ENCODE measurements at places on chromosomes 2 and 18.

DNA sequence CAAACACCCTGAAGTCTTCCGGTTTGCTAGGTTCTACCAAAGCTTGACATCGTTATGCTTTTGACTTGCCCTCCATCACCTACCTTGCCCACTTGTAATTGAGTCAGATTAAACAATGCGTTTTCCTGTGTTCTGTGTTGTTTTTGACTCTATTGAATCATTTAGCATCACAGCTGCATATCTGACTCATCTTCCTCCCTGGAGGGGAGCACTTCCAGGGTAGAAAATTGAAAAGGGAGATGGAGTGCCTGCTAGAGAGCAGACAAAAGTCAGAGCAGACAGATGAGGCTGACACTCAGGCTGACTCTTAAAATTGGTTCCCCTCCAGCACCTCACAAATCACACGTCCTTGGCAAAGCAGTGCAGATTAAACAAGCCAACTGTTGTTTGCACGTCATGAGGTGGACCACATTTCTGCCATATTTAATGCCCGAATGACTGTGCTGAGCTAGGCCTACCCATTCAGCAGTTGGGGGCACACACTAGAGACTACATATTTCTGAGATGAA is 2.2 kb downstream of the MPP4 start:
- DNase-seq = no peak

GRCh38 chr18:42087876-42088275 is 132.8 kb downstream of the PIK3C3 start:
- DNase-seq = no peak

DNA sequence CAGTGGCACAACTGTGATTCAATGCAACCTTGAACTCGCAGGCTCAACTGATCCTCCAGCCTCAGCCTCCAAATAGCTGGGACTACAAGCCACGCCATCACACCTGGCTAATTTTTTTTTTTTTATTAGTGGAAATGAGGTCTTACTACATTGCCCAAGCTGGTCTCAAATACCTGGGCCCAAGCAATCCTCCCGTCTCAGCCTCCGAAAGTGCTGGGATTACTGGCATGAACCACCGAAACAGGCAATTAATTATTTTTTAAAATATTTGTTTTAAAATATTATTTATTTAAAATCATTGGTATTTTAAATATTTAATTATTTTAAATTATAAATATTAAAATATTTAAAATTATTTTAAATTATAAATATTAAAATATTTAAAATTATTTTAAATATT is 24.5 kb downstream of the SRBD1 start:
- DNase-seq = no peak

DNA sequence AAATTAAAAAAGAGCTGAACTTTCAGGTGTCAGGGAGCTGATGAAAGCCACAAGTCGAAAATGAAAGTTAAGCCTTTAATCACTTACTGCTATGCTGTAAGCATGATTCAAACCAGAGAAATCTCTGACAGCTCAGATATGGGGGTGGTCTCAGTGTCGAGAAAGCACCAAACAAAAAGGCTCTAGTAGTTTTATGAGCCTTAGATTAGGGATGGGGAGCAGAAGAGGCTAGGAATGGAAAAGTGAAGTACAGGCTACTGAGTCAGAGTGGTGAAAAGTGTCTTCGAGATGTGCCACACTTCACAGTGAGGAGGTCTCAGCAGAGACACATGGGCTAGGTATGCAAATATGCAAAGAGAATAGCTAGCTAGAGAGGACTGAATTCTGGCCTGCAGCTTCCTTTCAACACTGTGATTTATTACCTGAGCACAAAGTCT is 482.2 kb downstream of the SPAG16 start:
- DNase-seq = no peak

DNA sequence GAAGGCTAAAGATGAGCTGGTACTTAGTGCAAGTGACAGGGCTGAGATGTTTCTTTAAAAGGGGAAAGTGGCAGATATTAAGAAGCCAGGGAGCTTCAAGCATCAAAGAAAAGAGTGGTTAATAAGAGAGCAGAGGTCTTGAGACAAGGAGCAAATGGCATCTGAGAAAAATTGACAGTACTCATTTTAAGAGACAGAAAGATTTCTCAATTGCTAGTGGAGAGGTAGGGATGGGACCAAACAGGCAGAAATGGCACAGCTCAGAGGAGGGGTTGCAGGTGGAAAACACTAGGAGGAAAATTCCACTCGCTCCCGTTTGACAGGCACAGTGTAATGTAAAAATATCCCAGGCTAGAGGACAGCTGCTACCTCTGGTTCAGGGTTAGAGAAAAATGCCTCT is 593.4 kb upstream of the LRATD1 start:
- DNase-seq = no peak

DNA sequence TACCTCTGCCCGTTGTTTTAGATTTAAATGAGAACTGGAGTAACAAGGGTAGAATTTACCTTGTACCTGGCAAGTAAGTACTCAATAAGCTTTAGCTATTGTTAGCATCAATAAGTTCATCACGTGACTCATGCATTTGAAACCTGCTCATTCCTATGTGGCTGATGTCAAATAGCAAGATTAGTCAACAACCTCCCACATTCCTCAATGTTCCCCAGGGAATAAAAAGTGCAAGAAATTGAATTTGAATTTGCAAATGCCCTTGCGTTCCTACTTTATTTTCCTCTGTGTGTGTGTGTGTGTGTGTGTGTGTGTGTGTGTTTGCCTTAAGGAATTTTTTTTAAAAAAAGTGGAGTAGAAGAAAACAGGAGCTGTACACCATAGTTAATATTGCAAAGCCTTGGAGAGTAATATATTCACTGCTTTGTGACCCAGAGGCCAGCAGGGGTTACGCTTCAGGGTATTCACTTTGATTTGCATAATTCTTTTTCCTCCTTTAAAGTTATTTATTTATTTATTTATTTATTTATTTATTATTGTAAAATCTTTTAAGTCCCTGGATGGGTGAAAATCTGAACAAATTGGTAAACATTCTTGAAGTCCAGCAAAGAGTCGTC is 43.9 kb upstream of the DNAH7 start:
- DNase-seq = no peak

DNA sequence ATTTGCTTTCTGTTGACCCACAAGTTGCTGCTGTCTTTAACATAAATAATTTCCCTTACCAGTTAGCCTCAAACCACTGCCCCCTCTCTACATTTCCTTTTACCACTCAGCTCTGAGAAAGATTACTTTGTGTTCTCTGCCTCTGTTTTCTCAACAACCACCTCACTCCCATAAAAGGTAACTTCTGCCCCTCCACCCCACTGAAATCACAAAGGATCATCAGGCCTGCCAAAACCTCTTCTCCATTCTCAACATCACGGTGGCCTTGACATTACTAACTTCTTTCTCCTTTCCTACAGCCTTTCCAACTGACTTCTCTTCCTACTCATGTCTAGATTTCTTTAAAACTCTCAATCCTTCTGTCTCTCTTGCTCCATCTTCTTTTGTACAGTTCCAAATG is 10.1 kb downstream of the ACADL start:
- no peak for DNase-seq

- no peak for DNase-seq
Observed at GRCh38 chr2:53765767-53766166, 1.8 kb upstream of the CHAC2 start.

GRCh38 chr18:61064911-61065310 is 268.3 kb upstream of the CDH20 start:
- DNase-seq = no peak

GRCh38 chr2:65754219-65754618 is 321.8 kb upstream of the SPRED2 start:
- DNase-seq = no peak

DNA sequence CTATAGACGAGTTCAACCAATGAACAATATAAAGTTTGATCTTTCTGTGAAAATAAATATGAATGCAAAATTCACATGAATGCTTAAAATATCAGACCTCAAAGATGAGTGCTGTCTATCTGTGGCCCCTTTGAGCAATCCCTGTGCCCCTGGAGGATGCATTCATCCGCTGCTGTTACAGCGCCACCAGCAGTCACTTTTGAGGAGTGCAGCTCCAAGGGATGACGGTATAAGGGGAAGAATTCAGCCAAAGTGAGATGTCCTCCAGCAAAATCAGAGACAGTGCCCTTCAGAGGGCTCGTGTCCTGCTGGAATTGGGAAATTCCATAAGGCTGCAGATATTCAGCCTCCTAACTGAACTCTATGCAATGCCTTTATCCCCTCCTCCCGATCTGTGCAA is 12.0 kb upstream of the CHRNA1 start:
- no peak for DNase-seq

- DNase-seq = no peak
Observed at GRCh38 chr2:181911830-181912229, 20.3 kb downstream of the ITPRID2 start.

- DNase-seq = no peak
Observed at GRCh38 chr2:97967931-97968627, 27.7 kb downstream of the TMEM131 start.

GRCh38 chr2:39625193-39625926 is 40.4 kb upstream of the TMEM178A start:
- no peak for DNase-seq

GRCh38 chr18:2147476-2148230 is 423.7 kb downstream of the METTL4 start:
- DNase-seq = no peak

- DNase-seq = no peak
Observed at GRCh38 chr2:63822478-63822877, 19.2 kb upstream of the UGP2 start.

DNA sequence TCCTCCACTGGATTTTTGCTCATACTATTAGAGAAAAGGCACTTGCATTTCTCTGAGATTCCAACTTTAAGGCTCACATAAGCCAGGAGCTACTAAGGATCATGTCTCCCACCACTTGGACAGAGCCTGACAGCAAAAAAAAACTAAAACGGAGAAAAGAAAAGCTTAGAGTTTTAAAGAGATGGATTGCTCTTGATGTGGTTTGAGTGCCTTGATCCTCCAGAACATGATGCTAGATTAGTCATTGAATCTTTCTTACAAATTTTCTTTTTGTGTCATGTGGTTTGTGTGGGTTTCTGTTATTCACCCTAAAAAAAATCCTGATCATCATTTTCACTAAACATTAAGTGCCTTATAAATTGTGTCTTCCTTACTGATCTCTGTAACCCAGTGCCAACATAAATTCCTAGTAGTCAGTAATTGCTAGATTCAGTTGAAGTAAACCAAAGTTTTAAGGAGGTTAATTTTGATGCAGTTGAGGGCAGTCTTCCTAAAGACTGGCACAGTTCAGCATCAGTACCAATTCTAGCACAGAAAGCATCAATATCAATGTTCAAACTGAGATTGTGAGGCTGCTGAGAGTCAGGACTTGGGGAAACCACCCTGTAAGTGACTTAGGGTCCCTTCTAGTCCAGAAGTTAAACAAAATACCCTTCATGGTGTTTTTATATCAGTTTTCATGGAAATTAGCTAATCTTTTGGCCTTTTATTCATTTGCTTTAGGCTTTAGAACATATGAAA is 206.3 kb downstream of the RAD51AP2 start:
- DNase-seq = no peak

All from central memory CD4-positive, alpha-beta T cell (primary cell).